ENCODE measurements at places on chromosomes 1 and 21.

- H3K27me3 ChIP-seq, result no peaks in the 10 kb centered on the region
- DNase-seq, result no peak
- peaks cover 13% of the 10 kb centered on the region for H3K4me1 ChIP-seq
- no peak overlapping the region for H3K4me3 ChIP-seq
- peak overlapping the region; percentile 62 for H3K27ac ChIP-seq
Observed at GRCh38 chr1:55067022-55067778, 27.9 kb downstream of the PCSK9 start.

- H3K4me3 ChIP-seq, result no peak overlapping the region
- H3K27ac ChIP-seq, result peak overlapping the region; percentile 61
- H3K27me3 ChIP-seq, result peaks cover 9% of the 10 kb centered on the region
- peaks cover 11% of the 10 kb centered on the region for H3K4me1 ChIP-seq
- DNase-seq, result no peak
Observed at GRCh38 chr1:53576381-53576801, 117.2 kb downstream of the DMRTB1 start.

DNA sequence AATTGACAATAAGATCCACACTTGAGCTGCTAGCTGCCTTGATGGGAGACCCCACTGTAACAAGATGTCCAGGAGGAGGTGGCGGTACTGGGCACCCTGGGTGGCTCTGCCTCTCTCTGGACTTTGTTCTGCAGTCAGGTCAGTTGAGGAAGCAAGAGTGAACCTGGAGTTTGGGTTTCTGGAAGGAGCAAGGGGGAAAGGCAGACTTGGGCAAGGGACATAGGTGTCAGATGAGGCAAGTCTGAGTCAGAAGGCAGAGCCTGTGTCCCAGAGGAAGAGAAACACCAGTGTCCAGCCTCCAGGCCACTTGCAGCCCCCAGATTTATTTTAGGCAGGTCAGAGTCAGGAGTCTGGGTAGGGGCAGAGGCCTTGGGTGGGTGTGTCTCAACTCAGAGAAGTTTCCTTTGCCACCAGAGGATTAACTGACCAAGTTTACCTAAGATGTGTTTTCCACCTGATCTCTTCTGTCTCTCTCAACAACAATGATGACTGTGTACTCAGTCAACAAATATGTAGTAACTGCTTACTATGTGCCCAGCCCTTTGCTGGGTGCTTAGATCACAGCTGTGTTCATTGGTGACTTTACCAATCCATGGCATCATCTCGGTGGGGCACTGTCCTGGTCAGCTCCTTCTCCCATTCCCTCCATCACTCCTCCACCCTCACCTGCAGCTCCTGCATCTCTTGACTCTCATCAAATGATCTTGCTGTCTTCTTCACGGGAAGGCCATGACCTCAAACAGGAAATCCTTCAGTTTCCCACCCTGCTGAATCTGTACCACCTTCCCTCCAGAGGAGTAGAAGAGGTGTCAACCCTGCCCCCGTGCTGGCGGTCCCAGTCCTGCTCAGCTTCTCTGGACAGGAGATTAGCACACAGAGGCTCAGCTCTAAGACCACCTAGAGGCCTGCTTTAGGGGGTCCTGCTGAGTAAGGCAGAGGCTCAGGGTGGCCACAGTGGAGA lies 36.6 kb downstream of the ELF3 start:
- H3K36me3 ChIP-seq, result no peaks in the 10 kb centered on the region
- H3K27ac ChIP-seq, result peak overlapping the region; percentile 77
- H3K4me1 ChIP-seq, result peaks cover 3% of the 10 kb centered on the region
- no peak overlapping the region for H3K4me3 ChIP-seq
- H3K27me3 ChIP-seq, result peaks cover 31% of the 10 kb centered on the region
- DNase-seq, result no peak

GRCh38 chr21:37753122-37753599 lies 163.1 kb downstream of the KCNJ6 start:
- peaks cover 43% of the 10 kb centered on the region for H3K27me3 ChIP-seq
- H3K4me1 ChIP-seq, result peaks cover 4% of the 10 kb centered on the region
- no peaks in the 10 kb centered on the region for H3K36me3 ChIP-seq
- H3K4me3 ChIP-seq, result no peak overlapping the region
- no peak overlapping the region for H3K27ac ChIP-seq

DNA sequence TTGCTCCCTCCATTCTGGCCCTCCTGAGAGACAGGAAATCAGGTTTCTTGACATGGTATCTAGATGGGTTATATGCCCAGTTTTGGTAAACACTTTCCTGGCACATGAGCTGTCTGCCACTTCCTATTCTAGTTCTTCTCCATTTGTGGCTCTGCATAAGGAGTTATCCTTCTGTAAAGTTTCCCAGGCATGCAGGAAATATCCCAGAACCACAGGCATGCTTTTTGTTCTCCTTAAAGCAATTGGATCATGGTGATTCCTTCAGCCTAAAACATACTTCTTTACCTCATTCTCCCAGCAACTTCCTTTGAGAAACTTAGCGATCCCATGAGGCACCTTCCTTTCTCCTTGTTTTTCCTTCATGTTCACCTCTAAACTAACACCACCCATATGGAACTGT lies 199.8 kb downstream of the CRB1 start:
- H3K4me1 ChIP-seq, result peaks cover 7% of the 10 kb centered on the region
- H3K27me3 ChIP-seq, result peaks cover 21% of the 10 kb centered on the region
- no peak for DNase-seq
- H3K27ac ChIP-seq, result no peak overlapping the region
- H3K36me3 ChIP-seq, result peaks cover 4% of the 10 kb centered on the region

All from T-helper 17 cell (primary cell).